ENCODE measurements at places on chromosomes 6 and 20.

- no peak for DNase-seq
Measured at GRCh38 chr6:36340618-36341454, 4.1 kb upstream of the BNIP5 start.

GRCh38 chr6:105522626-105523322 is 119.9 kb upstream of the PREP start:
- DNase-seq, result no peak

GRCh38 chr6:99746261-99746895 is 139.7 kb downstream of the PRDM13 start:
- peak; percentile 62 for DNase-seq

- DNase-seq, result no peak
Measured at GRCh38 chr6:165820407-165820806, 157.4 kb upstream of the PDE10A start.

GRCh38 chr20:57672164-57672563 is 37.7 kb downstream of the PMEPA1 start:
- no peak for DNase-seq

DNA sequence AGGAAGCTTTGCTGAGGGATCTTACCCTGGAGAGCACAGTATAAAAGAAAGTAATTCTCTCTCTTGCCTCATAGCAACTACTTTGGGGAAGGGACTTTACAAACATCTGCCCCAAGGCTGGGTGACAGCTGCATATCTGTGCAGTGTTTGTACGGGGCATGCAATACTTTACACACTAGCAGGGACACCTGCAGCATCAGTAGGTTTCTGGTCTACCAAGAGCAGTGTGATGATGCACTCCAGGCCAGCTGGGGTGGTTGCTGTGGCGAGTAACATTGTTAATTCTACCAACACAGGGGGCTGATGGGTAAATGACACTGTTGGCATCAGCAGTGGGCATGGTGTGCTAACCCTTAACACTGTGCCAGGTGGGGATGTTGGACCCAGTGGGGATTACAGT is 48.0 kb downstream of the ADTRP start:
- DNase-seq, result no peak

DNA sequence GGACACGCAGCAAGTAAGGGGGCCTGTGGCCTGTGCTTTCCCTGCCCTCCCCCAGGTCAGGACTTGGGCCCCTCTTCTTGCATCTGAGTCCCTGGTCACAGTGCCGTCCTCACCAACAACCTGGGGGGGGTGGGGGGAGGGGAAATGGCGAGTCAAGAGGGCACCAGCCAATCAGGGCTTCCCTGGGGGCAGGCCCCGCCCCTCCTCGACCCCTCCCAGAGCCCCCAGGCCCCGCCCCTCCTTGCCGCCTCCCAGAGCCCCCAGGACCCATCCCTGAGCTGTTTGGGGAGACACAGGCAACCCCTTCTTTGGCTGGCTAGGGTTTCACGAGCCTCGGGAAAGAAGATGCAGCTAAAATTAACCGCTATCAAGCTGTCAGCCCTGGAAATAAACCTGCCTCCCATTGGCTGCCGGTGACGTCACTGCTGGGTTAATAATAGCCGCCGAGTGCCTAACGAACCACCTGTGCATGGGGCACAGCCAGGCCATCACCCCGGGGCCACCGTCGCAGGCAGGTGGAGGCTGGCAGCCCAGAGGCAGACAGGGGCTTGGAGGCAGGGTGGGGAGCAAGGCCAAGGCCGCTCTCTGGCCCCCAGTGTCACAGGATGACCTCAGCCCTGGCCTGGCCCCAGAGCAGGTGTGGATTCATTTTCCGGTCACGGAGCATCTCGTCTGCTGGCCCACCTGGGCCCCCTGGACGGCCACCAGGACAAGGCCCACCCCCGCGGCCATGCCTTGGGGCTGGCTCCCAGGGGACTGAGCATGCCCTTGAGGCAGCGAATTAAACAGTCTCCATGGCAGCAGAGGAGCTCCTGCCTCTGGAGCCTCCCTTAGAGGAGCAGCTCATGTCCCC is 3.2 kb upstream of the EEF1A2 start:
- DNase-seq, result peak; percentile 74
